ENCODE measurements at places on chromosomes 12 and 14.

GRCh38 chr14:90674716-90675115 lies 141.5 kb downstream of the TTC7B start:
- DNase-seq = no peak

DNA sequence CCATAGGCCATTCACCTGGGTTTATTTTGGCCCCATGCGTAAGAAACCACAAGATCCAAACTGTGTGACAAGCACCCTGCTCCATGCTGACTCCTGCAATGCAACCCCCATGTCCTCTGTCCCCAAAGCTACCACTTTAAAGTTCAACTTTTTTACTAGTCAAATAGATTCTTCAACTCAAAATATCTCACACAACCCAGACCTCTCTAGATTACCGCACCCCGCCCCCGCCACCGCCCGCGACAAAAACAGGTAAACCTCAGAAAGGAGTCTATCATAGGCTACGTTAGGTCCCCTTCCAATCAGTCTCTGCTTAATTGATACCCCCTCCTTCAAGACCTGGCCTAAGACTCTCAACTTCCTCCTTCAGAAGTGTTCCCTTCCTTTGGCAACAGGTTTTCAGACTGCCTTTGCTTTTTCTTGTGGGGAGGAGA lies 2.2 kb downstream of the ZFP36L1 start:
- DNase-seq = no peak

DNA sequence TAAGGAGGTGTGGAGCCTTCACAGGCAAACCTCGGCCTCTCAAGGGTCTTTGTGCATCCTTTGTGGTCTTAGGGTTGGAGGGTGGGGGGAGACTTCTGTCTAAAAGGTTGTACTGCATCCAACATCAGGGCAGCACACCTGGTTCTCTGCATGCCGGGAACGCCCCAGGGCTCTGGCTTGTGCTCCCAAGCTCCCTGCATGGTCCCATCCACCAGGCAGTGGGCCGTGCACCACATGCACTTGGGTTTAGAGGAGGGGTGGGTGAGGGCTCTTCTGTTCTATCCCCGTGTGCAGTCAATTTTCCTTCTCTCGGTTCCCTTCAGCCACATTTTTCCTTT lies 86.1 kb downstream of the CPSF2 start:
- DNase-seq = no peak

DNA sequence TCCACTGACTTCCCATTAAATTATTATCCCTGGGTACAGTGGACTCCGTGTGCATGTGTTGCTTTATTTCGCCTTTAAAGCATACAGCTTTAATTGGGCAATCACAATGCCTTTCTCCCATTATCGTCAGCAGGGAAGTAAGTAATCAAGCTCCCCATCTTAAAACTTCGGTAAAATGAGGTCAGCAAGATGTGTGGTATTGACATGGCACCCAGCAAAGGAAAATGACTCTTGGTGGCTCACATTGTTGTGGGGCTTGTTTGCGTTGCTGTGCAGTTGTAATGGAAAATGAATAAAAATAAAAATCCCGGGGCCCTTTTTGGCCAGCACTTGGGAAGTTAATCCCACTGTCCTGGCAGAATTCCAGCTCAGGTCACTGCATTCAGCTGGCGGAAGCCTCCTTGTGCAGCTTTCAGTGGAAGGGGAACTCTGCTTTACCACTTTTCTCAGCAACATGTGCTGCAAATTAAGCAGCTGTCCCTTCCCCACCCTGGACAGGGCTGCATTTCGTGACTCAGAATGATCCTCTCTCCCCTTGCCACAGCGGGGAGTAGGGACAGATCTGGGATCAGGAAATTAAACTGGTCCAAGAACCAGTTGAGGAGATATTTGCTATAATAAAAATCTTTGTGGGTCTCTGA lies 13.9 kb upstream of the ATP2A2 start:
- no peak for DNase-seq

All from T-helper 2 cell (primary cell).